Foreskin melanocyte (primary cell): ENCODE measurements at places on chromosomes 16 and 17.
A peak's percentile ranks its signal among the peaks of the same experiment; 100 is the strongest.

- DNase-seq: no peak
Observed at GRCh38 chr16:78823027-78823426, 723.6 kb downstream of the WWOX start.

DNA sequence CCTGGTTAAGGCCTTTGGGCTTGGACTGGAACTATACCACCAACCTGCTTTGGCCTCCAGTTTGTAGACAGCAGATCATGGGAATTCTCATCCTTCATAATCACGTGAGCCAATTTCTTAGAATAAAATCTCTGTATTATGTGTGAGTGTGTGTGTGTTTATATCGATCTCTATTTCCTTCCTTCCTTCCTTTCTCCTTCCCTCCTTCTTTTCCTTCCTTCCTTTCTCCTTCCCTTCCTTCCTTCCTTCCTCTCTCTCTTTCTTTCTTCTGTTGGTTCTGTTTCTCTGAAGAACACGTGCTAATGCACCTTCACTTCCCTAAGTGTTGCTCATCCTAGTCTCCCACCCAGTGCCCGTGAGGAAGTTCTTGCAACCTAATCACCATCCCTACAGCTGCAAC, 35.5 kb upstream of the PHB1 start:
- DNase-seq: no peak

- DNase-seq: no peak
Observed at GRCh38 chr17:34424814-34425491, 61.9 kb upstream of the CCL1 start.

DNA sequence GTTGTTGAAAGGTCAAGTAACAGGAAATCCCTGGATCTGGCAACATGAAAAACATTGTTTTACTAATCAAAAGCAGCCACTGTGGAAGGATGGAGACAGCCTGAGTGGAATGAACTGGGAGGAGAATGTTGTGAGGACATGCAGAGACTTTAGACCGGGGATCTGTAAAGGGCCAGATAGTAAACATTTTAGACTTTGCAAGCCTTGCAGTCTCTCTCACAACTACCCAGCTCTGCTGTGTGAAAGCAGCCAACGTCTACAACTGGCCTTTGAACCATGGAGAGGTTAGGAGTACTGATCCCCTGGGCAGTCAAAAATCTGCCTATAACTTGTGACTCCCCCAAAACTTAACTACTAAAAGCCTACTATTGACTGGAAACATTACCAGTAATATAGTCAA, 41.5 kb upstream of the TOM1L1 start:
- peak; percentile 32 for DNase-seq

DNA sequence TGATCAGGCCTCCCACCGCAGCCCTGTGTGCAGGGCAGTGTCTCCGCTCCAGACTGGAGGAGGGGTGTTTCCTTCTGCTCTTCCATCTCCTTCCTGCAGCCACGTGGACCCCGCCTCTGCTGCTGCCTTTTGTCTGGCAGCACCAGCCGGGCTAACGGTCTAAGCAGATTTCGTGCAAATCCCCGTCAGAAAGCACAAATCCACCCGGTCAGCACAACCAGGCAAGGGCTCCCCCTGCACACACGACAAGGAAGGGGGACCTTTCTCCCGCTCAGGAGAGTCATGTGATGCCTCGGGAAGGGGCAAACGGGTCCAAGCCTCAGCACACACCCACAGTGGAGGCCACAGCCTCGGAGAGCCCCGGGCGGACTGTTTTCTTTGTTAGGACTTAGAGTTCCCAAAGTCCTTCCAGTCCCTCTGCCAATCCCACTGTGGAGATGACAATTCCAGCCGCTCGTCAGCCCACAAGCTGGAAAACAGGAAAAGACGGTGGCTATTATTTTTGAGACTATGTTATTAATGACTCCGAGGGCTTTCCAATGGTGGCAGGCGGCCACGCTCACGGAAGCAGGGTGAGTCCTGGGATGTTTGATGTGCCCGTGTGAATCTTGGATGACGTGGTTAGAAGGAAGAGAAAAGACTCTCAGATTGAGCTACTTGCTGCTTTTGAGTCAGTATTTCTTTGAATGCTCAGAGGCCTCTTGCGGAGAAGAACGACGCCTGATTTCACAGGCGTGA, 22.5 kb upstream of the MEAK7 start:
- peak; percentile 84 for DNase-seq

DNA sequence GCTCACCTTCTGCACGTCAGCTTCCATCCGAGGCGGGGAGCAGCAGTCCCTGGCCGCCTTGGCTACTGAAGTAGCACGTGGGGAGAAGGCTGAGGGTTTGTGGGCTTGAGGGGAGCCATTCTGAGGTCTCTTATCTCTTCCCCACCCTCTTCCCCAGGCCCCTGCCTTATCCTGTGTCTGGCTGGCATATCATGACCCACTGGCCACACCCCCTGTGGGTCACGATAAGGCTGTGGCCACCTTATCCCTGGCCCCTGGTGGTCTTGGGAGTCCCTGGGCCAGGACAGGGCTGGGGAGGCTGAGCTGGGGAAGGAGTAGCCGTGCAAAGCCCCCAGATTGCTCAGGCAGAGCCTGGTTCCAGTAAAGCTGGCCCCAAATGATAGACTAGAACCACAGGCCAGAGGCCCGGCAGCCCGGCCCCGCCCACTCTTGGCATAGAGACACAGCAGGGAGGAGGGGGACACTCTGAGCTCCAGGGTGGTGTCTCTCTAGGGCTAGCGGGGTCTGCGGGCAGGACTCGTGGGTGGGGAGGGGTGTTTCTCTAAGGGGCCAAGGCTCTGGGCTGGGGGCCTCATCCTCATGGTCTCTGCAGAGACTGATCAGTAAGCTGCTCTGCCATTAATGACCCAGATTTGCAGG, 7.6 kb downstream of the SPNS2 start:
- DNase-seq: no peak

DNA sequence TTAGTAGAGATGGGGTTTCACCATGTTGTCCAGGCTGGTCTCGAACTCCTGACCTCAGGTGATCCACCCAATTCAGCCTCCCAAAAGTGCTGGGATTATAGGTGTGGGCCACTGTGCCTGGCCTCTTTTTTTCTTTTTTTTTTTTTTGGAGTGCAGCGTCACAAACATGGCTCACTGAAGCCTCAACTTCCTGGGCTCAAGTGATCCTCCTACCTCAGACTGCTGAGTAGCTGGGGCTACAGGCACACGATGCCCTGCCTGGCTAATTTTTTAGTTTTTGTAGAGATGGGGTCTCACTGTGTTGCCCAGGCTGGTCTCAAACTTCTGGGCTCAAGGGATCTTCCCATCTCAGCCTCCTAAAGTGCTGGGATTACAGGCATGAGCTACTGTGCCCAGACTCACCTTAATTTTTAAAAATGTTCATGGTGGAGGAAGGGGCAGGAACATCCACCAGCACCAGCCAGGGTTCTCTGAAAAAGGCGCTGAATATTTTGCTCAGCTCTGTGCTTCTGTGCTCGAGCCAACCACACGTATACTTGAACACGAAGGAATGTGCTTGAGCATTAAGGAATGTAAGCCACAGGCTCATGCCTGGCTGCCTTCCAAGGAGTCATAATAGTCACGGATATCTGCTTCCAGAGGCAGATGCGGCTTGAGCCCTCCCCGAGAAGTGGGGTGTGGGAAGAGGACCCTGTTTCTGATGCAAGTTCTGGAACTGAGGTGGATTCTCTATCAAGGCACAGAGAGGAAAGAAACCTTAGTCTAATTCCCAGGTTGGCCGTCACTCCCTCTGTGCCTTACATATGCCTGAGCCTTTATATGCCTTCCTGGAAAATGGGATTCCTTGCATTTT, 65.5 kb upstream of the CREBBP start:
- peak; percentile 91 for DNase-seq

- no peak for DNase-seq
Observed at GRCh38 chr17:33131620-33132019, 140.0 kb downstream of the SPACA3 start.

DNA sequence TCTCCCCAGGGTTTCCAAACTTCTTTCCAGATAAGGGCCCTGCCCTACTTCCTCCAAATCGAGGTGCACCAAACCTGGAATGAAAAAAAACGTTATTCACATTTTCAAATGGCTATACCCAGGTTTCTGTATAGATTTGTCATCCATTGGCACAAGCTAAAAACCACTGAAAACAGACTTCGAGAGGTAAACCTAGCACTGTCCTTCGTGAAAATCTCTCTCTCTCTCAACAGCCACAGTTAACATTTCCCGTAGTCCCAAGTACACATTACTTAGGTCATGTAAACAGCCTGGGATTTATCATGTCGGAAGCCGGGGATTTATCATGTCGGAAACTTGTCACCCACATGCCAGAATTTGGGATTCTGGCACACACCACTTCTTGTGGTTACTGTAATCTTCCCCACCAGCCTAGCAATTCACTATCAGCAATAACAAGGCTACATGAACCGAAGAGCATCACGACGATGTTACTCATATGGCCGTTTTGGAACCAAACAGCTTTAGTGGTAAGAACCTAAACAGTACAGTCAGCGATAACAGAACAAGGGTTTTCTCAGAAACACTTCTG, 1.2 kb downstream of the DDX5 start:
- DNase-seq: no peak

- no peak for DNase-seq
Observed at GRCh38 chr16:84985079-84986065, 26.0 kb downstream of the ZDHHC7 start.

DNA sequence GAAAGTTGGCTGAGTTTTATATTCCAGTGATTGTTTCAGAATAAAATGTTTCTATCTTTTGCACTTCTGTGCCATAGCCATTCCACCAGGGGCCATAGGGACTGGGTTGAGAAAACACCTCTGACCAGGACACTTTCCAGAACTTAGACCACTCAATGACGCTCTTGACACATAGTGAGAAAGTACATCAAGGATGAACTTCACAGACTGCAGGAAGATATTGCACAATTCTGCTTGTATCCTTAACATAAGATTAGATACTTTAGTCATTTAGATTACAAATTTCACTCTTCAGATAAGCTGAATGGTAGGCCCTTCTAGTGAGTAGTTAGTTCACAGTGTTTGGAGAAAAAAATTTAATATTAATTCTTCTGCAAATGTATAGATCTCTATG, 13.0 kb upstream of the MPHOSPH6 start:
- no peak for DNase-seq

- DNase-seq: no peak
Observed at GRCh38 chr16:89113661-89114060, 20.0 kb downstream of the ACSF3 start.

- no peak for DNase-seq
Observed at GRCh38 chr16:54370278-54371040, 83.9 kb upstream of the IRX3 start.

DNA sequence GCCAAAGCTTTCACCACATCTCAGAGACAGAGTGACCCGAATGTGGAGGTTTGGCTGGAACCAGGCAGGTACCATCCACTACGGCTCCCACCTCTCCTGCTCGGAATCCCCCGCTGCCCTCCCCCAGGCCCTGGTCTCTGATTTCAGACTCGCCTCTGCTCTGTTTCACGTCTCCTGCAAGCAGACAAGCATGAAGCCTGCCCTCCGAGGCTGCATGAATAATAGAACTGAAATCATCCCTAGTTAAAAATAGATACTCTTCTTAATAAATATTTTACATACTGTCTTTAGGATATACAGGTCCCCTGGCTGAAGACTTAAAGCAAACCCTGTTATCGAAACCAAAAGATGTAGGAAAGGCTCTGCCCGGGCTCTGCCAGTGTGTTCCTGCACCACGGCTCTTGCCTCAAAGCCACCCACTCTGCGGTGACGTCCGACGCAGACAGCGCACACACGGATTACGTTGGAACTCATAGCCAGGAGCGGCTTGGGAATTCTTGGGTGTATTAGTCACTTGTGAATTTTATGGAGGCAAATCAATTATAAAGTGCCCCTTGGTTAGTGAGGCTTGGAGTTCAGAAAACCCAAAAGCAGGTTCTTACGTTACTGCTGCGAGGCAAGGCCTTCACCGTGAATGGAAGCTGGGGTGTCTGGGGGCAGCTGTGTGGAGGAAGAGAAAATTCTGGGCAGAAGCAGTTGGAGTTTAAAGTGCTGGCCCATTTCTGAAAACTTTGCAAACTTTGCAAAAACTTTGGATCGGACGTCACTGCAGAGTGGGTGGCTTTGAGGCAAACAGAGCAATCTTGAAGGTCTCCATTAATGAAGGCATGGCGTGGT, 25.6 kb upstream of the NPTX1 start:
- no peak for DNase-seq

- DNase-seq: no peak
Observed at GRCh38 chr17:73478768-73479424, 165.3 kb downstream of the SDK2 start.

DNA sequence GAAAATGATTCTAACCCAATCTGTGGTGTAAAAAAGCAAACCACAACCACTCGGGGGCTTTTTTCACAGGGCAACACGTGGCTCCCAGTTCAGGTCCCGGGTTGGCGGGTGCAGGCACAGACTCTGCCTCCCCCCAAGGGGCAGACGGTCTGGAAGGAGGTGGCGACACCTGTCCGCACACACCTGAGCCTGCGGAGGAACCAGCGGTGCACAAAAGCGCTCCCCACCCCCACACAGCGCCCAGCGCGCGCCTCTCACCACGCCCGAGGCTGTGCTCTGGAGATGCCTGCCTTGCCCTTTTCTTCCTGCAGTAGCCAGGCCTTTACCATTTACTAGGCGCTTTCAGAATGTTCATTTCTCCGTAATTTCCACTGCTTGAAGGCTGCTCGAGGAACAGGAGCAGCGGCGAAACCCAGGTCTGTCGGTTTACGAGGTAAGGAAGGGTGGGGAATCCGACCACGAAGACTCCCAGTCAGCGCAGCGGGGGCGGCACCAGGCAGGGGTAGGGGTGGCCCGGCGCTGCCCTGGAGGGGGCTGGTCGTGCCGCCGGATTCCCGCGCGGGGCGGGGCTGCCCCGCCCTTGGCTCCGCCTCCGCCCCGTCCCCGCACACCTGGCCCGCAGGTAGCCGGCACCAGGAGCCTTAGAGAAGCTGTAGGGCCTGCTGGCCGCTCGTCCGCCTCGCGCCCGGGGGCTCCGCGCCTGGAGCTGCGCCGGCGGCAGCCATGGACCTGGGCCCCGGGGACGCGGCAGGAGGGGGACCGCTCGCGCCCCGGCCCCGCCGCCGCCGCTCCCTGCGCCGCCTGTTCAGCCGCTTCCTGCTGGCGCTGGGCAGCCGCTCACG, at the start of gene USP43:
Gene USP43 (plus strand): TSS at position 608 of the 842 bp plus-strand sequence. CDS start 116 bp downstream, at position 724.
- DNase-seq: no peak

DNA sequence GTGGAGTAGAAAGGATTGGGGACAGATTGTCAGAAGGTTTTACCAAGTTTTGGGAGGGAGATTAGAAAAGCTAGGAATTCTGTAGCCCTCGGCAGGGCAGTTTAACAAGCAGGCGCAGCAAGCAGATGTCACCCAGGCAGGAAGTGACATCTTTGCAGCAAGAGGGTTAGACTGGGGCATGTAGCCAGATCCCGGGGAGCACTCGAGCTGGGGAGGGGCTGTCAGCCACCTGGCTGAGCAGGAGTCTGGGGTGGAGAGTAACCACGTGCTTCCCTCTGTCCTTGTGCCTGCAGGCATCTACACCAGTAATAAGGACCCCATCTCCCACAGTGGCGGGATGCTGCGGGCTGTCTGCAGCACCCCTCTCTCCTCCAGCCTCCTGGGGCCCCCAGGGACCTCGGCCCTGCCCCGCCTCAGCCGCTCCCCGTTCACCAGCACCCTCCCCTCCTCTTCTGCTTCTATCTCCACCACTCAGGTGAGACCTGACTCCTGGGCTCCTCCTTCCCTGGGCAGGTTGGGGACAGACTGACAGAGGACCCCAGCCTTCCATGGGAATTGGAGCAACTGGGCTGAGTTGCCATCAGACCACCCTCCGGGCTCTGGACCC, 12.2 kb downstream of the MLLT6 start:
- no peak for DNase-seq
